Activated CD4-positive, alpha-beta T cell treated with anti-CD3 and anti-CD28 coated beads for 24 hours (primary cell): ENCODE measurements at places on chromosomes 12 and 14.

GRCh38 chr12:112998987-112999767 is 20.9 kb downstream of the OAS2 start:
- no peak for DNase-seq

- DNase-seq: no peak
Observed at GRCh38 chr14:35362911-35363374, 41.6 kb downstream of the NFKBIA start.

GRCh38 chr14:62143245-62143644 is 381.0 kb downstream of the SNAPC1 start:
- DNase-seq: no peak

GRCh38 chr14:63273717-63274655 is 44.7 kb downstream of the GPHB5 start:
- DNase-seq: no peak

- DNase-seq: no peak
Observed at GRCh38 chr12:105261010-105261409, 25.0 kb upstream of the APPL2 start.

- no peak for DNase-seq
Observed at GRCh38 chr12:74579981-74580380, 42.3 kb downstream of the ATXN7L3B start.

DNA sequence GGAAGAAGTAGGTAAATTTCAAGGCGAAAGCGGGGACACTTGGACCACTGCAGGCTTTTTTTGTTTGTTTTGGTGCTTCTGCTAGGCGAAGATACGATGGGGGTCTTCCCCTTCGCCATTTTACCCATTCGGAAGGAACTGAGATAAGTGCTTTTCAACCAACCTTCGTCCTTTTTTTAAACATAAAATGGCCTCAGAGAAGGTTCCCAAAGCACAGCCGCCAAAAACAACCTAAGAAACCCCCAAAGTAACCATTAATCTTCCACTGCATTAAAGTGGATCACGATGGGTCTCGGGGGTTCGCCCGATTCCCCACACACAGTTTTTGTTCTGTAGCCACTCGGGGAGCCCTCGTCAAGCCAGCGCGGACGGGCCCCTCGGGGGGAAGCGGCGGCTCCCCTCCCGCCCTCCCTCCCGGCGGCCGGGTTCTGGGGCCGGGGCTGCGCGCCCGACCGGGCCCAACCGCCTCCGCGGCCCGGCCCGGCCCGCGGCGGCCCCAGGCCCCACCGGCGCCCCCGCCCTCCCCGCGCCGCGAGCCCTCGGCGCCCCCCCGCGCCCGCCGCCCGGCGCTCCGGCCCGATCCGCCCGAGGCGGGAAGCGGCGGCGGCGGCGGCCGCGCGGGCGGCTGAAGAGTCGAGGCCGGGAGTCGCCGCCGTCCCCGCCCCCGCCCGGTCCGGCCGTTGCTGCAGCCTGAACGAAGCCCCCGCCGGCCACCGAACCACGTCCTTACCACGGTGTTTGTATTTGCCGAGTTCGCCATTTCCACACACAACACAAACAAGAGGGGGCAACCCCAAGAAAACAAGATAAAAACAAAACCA is 790 bp downstream of the GTF2A1 start:
- DNase-seq: no peak

GRCh38 chr12:4736091-4736490 is 15.9 kb downstream of the GALNT8 start:
- no peak for DNase-seq

- no peak for DNase-seq
Observed at GRCh38 chr12:43011383-43011926, 421.9 kb upstream of the PRICKLE1 start.

- DNase-seq: no peak
Observed at GRCh38 chr14:51203881-51204280, 36.2 kb upstream of the TMX1 start.

DNA sequence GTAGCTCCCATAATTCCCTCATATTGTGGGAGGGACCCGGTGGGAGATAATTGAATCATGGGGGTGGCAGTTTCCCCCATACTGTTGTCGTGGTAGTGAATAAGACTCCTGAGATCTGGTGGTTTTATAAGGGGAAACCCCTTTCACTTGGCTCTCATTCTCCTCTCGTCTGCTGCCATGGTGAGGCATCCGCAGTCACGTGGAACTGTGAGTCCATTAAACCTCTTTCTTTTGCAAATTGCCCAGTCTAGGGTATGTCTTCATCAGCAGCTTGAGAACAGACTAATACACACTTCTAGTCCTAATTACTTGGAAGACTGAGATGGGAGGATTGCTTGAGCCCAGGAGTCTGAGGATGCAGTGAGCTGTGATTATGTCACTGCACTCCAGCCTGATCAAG is 64.4 kb downstream of the TMX1 start:
- no peak for DNase-seq

DNA sequence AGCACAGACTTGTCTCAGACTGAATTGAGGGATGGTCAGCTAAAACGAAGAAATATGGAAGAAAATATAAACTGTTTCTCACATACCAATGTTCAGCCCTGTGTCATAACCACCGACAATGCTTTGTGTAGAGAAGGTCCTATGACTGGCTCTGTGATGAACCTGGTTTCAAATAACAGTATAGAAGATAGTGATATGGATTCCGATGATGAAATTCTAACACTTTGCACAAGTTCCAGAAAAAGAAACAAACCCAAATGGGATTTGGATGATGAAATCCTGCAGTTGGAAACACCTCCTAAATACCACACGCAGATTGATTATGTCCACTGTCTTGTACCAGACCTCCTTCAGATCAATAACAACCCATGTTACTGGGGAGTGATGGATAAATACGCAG is 7.9 kb upstream of the MAPK1IP1L start:
- DNase-seq: no peak

GRCh38 chr12:76706761-76707160 is 57.2 kb upstream of the ZDHHC17 start:
- DNase-seq: no peak

- DNase-seq: no peak
Observed at GRCh38 chr14:42023452-42023851, 416.8 kb downstream of the LRFN5 start.

DNA sequence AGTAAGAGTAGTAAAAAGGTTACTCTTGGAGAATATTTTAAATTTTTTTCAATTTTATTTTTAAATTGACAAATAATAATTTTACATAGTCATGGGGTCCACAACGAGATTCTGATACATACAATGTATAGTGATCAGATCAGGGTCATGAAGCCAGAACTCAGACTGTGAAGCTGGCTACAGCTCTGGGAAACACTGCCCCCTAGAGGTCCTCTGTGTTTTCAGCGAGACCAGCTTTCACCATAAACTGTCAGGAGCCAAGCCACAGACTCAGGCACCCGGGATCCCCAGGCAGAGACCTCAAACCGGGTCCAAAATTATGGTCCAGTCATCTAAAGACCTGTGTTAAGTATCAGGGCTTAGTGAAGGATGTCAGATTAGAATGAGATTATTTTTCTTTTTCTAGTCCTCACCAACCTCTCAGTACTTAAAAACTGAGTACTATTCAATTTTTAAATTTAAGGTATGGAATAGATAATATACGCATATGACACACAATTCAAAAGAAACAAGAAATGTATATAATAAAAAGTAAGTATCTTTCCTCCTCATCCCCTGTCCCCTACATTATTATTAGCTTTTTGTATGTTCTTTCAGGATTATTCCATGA is 397.1 kb downstream of the MDGA2 start:
- peak; percentile 15 for DNase-seq

DNA sequence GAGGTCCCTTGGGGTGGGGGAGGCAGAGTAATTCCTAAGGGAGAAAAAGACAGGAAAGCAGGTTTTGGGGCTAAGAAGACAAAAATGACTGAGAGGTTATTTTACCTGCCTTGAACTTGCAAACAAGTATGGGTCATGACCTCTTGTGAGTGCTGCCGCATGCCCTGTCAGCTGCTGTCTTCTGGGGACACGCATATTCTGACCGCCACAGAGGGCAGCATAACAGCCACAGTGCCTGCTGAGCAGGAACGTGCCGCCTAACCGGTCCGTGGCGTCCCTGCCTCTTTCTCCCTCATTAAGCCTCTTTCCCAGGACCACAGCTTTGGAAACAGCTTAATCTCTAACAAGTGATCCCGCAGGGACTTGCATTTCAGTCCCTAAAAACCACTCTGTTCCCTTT is 51.3 kb upstream of the KCNA1 start:
- DNase-seq: no peak

DNA sequence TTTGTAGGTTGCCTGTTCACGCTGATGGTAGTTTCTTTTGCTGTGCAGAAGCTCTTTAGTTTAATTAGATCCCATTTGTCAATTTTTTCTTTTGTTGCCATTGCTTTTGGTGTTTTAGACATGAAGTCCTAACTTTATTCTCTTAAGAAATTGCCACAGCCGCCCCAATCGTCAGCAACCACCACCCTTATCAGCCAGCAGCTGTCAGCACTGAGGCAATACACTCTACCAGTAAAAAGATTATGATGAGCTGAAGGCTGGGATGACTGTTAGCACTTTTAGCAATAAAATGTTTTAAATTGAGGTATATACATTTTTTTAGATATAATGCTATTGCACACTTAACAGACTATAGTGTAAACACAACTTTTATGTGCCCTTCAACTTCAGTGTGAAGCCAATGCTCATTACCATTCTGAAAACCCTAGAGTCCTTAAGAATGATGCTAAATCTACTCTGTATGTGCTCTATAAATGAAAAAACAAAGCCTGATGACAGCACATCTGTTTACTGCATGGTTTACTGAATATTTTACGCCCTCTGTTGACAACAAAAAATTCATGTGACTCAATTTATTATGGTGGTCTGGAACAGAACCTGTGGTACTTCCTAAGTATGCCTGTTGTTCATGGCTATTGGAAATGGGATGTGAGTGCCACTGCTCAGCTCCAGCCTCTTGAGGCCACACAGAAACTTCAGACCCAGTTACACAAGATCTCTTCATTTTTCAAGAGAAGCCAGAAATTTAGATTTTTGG is 197.4 kb downstream of the DUSP6 start:
- DNase-seq: no peak

- DNase-seq: no peak
Observed at GRCh38 chr12:29073631-29074239, 75.3 kb upstream of the FAR2 start.

DNA sequence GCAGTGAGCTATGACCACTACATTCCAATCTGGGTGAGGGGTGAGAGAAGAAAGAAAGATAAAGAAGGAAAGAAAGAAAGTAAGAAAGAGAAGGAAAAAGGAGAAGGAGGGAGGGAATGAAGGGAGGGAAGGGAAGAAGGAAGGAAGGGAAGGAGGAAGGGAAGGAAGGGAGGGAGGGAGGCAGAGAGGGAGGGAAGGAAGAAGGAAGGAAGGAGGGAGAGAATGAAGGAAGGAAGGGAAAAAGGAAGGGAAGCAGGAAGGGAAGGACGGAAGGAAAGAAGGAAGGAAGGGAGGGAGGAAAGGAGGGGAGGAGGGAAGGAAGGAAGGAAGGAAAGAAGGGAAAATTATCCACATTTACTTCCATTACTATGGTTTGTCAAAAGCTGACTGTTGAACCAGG is 39.4 kb upstream of the HOXC13 start:
- no peak for DNase-seq

DNA sequence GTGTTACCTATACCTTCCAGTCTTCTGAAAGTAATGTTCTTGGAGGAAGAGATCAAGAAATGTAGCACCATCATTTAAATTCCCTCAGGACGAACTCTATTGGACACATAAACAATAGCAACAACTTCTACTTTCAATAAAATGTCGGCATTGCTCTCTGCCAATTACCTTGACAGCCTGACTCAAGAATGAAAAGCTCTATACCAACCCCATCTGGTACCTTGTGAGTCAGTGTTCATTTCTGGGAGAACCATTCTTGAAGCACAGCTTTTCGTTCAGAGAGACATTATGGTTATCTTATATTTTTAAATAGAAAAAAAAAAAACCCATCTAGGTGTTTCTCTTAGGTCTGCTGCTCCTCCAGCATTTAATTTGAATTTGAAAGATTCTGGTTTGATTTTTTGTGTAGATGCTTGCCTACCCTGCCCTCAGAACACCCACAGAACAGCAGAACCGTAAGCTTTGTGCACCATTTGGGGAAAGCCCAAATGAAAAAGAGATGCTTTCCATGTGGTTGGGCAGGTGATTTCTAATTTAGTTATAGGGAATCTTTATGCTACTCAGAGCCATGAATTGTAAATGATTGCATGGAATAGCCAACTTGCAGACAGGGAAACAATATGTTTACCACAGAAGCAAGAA is 156.0 kb downstream of the SAMD4A start:
- DNase-seq: no peak

DNA sequence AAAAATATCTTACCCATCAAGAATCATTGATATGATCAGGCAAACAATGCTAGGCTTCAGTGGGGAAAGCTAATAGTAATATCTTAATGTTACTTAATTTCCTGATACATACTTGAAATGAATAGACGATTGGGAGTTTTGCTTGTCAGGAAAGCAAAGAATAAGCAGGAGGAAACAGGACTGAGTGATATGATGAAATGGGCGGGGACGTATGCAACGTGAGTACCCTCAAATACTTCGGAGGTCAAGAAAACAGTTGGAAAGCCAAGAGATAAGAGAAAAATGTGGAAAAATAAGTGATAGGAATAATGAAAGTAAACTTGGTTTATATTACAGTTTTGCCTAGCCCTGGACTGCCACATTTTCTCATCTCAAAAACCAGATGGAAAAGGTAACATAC is 49.2 kb downstream of the METTL25 start:
- DNase-seq: no peak

GRCh38 chr12:68157380-68157779 is 2.2 kb downstream of the IFNG start:
- no peak for DNase-seq

DNA sequence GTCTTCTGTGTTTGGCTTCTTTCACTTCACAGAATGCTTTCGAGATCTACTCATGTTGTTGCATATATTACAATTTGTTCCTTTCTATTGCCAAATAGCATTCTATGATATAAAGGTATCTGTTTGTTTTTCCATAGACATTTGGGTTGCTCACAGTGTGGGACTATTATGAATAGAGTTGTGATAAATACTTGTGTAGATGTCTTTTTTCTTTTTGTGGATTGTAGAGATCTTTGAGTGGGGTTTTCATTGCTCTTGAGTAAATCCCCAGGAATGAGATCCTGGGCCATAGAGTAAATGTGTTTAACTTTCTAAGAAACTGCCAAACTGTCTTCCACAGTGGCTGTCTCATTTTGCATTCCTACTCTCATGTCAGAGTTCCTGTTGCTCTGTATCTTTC is 24.9 kb upstream of the CEBPE start:
- no peak for DNase-seq
